Effector memory CD4-positive, alpha-beta T cell (primary cell): ENCODE measurements at places on chromosomes 2 and 18.

DNA sequence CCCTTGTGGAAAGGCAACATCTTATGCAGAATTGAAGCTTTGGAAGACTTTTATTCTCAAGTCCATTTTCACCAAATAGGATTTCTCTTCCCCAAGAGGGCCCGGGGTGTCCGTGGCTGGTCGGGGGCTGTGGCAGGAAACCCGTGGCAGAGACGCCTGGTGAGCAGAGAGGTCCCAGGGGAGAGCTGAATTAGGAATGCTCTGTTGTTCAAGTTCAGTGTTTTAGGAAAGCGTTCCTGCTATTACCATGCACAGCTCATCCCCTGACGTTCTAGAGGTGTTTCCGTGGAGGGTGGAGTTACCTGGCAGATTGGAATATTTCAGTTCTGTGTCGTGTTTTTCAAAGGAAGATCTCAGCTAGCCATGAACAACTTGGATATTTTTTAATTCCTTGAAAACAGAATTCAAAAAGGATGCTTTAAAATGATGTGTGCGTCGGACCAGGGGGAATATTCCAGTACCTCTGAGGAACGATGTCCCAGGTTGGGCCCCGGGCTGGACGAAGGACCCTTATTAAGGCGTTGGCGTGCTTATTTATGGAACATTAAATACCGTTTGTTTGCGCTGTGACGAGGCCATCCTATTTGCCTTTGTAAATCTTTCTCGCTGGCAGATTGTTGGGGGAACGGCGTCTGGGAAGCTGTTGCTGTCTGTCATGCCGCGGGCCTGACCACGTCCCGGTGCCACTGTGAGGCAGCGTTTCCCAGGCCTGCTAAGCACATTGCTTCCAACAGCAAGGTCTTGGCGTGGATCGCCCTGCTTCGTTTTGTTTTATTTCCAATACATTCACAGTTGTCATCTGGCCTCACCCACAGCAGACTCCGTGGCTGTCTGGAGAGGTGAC lies 8.2 kb downstream of the NFATC1 start:
- no peak for DNase-seq

- DNase-seq = no peak
Observed at GRCh38 chr2:169452080-169452479, 27.2 kb upstream of the BBS5 start.

DNA sequence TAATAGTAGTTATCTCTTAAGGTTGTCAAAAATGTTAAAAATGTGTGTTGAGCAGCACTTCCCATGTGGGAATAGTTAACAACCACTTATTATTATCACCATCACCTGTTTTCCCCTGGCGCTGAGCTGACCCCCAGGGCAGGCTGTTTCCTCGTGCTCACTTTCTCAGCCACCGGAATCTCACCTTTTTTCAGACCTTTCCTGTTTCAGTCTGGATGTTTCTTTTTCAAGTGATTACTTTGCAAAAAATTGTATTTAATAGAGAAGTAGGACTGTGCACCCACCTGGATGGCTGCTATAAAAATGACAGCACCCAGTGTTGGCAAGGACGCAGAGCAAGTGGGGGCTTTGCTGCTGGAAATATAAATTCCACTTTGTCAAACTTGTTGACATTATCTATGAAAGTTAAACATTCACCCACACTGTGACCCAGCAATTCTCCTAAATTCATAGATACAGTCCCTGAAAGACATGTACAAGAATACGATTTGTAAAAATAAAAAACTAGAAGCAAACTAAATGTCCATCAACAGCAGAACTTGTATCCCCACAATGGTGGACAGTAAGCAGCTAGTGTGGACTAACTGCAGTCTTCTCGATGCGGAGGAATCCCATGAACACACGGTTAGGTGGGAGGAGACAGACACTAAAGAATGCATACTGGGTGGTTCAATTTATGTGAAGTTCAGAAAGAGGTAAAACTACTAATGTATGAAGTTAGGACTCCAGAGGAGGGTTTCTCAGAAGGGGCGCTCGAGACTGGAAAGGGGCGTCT lies 66.5 kb downstream of the SOWAHC start:
- DNase-seq = no peak

- peak; percentile 40 for DNase-seq
Observed at GRCh38 chr2:232611559-232612218, 21.7 kb upstream of the EFHD1 start.
